Suppressor macrophage treated with lipopolysaccharide for 1 hour (primary cell): ENCODE measurements at places on chromosomes 11 and 22.

DNA sequence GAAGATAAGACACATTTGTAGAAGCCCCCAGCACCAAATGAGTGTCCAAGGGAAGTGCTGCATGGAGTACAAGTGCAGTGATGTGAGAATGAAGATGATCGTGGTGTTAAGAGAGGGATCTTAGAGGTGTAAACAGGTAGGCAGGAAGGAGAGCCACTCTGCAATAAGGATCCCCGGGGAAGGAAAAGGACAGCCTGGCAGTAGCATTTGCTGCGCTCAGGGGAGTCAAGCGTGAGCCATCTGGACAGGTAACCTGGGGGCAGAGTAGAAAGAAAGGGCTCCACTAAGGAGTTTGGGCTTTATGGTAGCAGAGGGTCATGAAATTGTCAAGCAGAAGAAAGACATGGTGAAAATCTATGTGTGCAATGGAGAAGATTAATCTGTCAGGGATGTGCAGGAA lies 587.2 kb downstream of the BUD13 start:
- DNase-seq, result no peak

DNA sequence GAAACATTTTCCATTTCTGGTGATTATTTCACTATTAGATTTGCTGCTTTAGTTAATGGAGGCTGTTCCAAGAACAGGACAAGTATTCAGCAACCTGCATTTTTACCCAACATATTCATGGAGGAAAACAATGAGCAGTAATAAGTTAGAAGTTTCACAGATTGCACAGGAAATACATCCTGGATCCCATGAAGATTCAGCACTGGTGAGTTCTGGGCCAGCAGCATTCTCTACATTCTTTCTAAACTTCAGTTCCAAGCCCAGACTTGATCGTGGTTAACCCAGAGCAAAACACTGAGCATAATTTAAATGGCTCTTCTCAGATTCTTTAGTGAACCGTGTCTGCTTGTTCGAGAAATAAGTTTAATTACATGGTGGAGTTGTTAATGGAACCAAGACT lies 3.8 kb downstream of the FJX1 start:
- DNase-seq, result no peak

DNA sequence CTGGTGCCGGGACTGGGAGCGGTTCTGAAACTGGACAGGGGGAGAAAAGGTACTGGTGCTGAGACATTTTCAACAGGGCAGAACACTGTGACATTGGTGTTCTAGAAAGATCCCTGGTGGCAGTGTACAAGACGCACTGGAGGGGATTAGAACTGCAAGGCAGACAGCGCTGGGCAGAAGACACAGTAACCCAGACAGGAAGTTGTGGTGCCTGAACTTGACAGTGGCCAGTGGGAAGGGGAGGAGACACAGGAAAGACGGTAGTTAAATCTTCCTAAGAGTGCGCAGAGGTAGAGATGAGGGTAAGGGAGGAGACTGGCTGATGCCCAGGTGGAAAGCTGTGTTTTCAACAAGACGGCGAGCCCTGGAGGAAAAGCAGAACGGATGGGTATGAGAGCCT lies 24.5 kb downstream of the FAM227A start:
- peak; percentile 9 for DNase-seq

DNA sequence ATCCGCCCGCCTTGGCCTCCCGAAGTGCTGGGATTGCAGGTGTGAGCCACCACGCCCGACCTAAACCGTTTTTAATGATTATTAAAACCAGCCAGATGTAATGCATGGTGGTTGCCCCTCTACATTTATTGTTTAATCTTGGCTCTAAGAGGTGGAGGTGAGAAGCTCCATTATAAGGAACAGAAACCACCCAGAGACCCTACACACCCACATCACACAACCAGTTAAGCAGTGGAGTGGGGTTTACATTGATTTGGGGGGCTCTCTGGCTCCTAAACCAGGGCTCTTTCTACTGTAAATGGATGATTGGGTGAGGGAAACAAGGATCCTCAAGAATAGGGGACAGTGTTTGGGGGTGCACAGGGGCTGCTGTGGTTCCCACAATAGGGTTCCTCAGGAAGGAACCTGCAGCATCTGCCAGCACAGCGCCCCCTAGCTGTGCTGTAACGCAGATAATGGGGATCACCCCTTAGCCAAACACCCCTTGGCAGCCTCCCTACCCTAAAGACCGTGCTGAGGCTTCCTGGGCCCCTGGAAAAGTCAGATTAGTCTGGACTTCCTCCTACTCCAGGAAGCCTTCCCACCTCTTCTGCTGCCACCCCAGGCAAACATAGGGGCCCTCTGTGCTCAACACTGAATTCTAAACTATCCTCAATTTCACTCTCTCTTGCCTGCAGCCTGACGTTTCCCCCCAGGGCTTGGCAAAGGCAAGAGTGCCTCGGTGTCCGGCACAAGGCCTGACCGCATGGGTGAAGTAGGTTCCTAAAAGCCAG lies 2.4 kb downstream of the MPST start:
- peak; percentile 77 for DNase-seq

- DNase-seq, result no peak
These were observed 210.6 kb downstream of the CSNK2A3 start for GRCh38 chr11:11142430-11142829.

DNA sequence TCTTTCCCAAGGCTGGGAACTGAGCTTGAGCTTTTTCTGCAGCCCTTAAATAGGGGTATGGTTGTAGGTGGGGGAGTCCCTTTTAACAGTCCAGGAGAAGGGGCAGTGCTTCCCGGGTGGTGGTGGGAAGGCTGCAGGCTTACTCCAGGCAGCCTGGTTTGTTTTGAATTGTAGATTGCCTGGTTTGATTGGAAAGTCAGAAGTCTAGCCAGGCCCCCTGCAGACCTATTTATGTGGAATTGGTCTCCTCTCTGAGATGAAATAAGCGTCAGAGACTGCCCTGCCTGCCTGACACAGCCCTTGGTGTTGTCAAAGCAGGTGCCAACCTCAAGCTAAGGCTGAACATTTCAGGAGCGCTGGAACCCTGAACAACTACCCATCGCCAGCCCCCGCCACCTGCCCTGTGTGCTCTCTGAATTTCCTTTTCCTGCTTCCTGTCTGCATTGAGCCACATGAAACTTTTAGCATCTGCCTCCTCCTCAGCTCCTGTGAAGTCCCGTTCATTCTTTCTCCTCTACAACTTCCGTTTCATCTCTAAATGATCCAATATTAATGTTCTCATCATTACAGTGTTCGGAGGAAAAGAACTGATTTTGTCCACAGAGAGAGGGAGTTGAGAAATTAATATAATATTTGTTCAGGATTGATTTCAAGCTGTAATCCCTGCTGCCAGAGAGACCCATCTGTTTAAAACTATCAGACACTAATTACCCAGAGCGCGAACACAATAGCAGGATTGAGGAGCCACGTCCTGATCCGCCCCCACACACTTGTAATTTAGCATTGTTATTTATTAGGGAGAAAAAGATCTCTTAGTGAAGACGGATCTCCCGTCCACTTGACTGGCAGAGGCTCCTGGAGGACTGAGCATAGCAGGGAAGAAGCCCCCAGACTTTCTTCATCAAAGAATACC lies 136.5 kb downstream of the TRIM29 start:
- no peak for DNase-seq

DNA sequence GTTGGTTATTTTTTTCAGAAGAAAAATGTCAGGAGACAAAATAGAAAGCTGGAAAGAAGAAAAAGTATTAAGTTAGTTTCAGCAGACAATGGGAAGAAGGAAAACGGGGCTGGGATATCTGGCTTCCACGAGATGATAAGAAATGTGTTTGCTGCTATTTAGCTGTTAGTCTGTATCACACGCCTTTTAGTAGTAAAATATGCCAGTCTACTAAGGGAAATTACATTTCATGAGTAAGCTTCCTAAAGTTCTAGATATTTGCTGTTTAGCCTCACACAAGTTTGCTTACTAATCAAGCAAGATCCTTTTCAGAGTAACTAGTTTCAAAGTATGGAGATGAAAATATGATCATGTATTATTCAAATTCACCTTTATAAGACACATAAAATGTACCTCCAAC lies 1.5 kb downstream of the OR51B4 start:
- DNase-seq, result no peak
